Right renal cortex interstitium (tissue), 3 donors: ENCODE measurements at places on chromosomes 16 and 17.

- DNase-seq: no peak
Observed at GRCh38 chr16:84467256-84467655, 37.2 kb downstream of the MEAK7 start.

GRCh38 chr17:46977750-46978488 is 1.1 kb downstream of the RPRML start:
- no peak for DNase-seq

DNA sequence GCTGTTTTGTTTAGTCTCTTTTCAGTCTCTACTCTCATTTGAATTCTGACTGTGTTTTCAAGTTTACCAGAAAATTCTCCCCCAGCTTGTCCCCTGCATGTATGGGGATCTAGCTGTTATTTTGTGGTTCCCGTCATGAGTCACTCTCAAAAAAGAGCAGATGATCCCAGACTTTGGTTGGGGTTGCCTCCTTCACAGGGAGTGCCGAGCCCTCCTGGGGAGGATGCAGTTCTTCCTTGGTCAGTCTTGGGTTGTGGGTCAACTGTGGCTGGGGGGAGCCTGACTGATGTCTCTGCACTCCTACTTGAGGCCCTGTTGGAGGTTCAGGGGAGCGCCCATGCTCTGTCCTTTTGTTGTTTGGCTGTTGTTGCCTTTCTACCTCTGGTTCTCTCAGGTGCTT is 37.7 kb downstream of the EPN2 start:
- DNase-seq: no peak

- DNase-seq: no peak
Observed at GRCh38 chr16:81861503-81861902, 82.4 kb downstream of the PLCG2 start.

- DNase-seq: no peak
Observed at GRCh38 chr16:85396879-85397871, 215.9 kb upstream of the GSE1 start.

DNA sequence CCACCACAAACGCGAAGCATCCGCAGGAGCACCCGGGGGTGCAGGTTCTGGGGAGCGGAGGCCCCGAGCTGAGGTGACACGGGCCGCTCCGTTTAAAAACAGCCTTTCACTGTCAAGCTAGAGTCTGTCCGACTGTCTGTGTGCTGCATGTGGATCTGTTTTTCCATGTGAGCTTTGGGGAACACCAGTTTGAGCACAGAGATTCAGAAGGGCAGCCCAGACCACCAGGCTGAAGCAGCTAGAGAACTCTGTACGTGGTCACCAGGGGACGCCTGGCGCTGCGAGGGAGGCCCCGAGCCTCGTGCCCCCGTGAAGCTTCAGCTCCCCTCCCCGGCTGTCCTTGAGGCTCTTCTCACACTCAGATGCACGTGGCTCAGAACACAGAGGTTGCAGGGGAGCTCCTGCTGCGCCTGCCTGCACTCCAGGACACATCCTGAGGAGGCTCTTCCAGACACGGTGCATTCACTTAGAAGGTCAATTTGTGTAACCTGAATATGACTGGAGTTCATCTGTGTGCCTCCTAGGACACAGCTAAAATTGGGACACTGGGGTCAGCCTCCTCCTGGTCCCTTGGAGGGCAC is 15.7 kb upstream of the FOXK2 start:
- no peak for DNase-seq

- DNase-seq: no peak
Observed at GRCh38 chr16:30110661-30111060, 2.7 kb downstream of the GDPD3 start.

DNA sequence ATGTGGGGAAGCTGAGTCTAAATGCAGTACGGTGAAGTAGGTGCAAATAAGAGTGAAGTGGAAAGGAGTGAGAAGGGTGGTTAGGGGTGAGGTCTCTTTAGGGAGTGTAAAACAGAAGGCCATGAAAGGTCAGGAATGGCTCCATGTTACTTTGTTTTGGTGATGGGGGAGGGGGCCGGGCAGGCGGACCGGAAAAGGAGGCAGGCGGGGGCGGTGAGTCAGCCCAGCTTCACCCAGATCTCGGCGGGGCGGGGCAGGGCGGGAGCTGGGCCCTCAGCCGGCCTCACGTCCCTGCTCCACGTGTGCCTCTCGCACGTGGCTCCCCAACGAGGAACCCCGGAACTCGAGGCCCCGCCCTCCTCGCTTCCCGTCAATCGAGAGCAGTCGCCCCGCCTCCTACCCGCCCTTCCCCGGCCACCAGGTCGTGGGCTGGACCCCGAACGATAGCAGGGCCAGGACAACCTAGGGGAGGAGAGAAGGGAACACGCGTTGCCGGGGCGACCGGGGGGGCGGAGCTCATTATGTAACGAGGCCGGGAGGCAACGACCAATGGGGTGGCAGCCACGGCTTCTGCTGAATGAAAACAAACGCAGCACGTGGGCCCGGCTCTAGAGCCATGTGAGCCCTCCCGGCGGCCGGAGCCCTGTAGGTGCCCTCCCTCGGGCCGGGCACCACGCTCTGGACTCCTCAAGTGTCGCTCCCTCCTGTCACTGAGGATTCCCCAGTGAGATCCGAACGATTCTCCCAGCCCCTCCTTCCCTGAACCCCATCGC is 1.4 kb downstream of the NR1D1 start:
- no peak for DNase-seq

GRCh38 chr17:76307966-76308338 is at the start of gene QRICH2:
Gene QRICH2 (minus strand): TSS chr17:76308276. CDS start chr17:76307998, 278 bp downstream.
- no peak for DNase-seq
